ENCODE measurements at places on chromosomes 12 and 14.
A peak's percentile ranks its signal among the peaks of the same experiment; 100 is the strongest.

- no peak for DNase-seq
These were observed 28.4 kb downstream of the DIP2B start for GRCh38 chr12:50533203-50533584.

GRCh38 chr12:6723607-6724408, at the start of gene COPS7A:
Gene COPS7A (plus strand): TSS chr12:6724046. CDS start chr12:6724657, 611 bp downstream.
- peak; percentile 85 for DNase-seq

DNA sequence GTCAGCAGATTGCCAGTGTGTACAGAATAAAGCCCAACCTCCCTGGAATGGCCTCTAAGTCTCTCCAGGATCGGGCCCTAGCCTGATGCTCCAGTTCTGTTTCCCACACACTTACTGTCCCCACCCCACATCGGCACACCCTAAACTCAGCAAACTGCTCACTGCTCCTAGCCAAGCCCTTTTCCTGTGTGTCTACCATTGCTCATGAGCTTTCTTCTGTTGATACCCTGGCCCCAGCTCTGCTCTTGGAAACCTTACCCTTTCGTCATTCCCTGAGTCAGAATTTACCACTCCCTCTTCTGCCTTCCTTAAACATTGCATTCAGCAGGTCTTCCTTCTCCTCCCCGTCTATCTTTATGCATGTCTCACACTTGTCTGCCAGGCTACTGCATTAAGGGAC, 158.9 kb downstream of the TMX1 start:
- DNase-seq: no peak

GRCh38 chr12:86104087-86104486, 152.1 kb downstream of the MGAT4C start:
- no peak for DNase-seq

- no peak for DNase-seq
These were observed at the start of gene INHBE for GRCh38 chr12:57454566-57455373. Gene INHBE (plus strand): TSS chr12:57455307. CDS start chr12:57455537, 230 bp downstream.

GRCh38 chr12:120844768-120845449, 59.2 kb downstream of the SPPL3 start:
- DNase-seq: no peak

DNA sequence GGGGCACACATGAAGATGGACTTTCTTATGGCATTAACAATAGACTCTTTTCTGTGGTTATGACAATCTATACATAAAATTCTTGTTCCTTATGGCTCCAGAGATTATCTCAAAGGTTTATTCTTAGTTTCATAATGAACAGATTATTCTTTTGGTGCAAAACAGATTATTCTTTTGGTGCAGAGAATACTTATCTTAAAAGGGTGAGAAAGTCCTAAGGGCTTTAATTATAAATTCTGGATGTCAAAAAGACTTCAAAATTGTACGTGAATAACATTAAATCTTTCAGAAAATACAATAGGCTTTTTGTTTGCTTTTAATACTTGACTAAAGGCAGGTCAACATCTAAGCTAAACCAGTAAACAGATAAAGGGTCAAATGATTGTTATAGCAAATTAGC, 69.3 kb downstream of the MNAT1 start:
- no peak for DNase-seq

GRCh38 chr12:57213763-57214397, 2.7 kb upstream of the NXPH4 start:
- DNase-seq: no peak

GRCh38 chr14:56996721-56997399, 186.6 kb upstream of the OTX2 start:
- no peak for DNase-seq

DNA sequence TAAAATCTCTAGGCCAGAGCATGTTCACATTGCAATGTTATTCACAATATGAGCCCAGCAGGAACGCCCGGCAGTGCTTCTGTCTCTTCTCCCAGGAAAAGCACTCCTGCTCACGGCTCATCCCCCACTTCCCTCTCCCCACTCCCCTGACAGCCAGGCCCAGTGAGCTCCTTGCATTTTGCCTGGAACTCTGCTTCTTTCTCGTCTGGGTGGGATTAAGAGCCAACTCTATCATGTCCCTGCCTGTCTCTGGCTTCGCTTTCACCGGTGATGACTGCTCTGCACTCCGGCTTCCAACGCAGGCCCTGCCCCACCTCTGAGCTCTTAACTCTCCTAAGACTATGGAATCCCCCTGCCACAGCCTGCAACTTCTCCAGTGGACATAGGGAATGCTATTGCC, 2.5 kb downstream of the PLEK2 start:
- no peak for DNase-seq

DNA sequence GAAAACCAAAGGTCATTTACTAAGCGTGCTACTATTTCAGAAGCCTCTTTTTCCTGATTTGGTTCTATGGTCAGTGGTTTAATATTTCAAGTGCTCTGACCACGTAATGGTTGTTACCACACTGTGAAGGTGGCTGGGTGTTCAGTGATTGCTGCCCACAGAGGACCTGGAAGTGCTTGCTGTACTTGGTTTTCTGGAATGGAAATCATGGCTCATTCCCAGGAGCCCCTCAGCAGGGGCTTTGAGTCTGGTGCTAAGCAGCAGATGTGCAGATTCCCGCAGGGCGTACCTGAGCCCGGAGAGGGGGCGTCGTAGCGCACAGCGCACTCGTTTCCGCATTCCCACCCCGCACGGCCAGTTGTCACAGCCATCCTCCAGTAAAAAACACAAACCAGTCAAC, 50.5 kb downstream of the TRAF3 start:
- no peak for DNase-seq

GRCh38 chr12:130873825-130874224, 2.0 kb downstream of the RAN start:
- no peak for DNase-seq

GRCh38 chr12:19967001-19967400, 401.3 kb upstream of the PDE3A start:
- no peak for DNase-seq

- DNase-seq: no peak
These were observed 71.7 kb downstream of the SLC2A13 start for GRCh38 chr12:40034156-40034555.

GRCh38 chr14:92650581-92651105, 97.8 kb downstream of the LGMN start:
- no peak for DNase-seq

DNA sequence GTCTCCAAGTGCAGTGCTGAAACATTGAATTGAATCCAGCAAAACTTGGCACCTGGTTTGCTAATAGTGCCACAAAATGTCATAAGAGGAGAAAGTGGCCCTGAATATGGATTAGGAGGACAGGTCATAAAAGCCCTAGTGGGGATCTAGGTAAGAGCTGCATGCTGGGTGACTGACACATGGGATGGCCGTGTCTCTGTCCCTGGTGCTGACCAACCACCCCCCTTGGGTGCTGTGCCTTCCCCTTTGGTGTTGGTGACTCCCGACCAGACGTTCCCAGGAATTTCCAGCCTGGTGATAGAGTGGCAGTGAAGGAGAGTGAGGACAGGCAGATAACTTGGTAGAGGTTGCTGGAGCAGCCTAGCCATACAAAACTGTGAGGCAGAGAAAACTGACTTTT, 142.8 kb downstream of the VRK1 start:
- no peak for DNase-seq

Data from stimulated activated effector memory CD8-positive, alpha-beta T cell treated with anti-CD3 and anti-CD28 coated beads, Interleukin-12 subunit alpha, Interleukin-12 subunit beta, amount 100 ng/mL, for 72 hours (primary cell).